ENCODE measurements at places on chromosomes 7 and 10. TPM values are rescaled to one million over a fixed set of nuclear protein-coding genes. Genes with fewer than 3 reads are reported as not detected.

The WNT8B gene
- 0.14 TPM for total RNA-seq

The GPR85 gene
- total RNA-seq, result 0.28 TPM

DNA sequence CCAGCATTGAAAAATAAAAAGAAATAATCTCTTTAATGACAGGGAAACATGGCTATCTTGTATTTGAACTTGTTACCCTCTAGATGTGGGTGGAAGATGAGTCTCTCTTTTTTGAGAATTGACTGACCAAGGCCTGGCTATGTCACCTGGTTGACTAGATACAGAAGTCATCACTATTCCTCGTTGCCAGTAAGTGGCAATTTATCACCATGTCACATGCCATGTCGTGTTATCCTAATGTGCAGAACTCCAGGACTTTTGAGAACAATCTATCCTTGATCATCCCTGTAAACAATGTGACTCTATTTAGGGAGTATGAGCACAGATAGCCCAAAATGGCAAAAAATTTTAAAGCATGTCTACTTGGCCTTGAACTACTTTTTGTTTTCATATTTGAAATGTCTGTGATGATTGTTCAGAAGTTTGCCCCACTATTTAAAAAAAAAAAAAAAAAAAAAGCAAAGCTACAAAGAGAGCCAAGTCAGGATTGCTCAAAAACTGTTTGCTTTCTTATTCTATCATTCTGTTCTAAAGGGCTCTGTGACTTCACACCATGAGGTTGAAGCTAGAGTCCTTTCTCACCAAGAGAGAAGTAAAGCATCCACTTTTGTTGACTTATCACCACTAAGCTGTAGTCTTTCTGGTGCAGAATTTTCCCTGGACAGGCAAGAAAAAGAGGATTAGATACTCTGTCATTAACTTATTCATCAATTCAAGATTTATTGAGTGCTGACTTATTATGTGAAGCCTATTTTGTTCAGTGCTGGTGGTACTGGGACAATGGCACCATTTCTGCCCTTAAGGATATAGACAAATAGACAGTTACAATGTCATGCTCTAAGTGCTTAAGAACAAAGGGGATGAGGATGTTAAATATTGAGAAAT is 10.4 kb upstream of the WIPF3 start:
- H3K4me1 ChIP-seq, result no peaks in the 10 kb centered on the region
- no peak overlapping the region for H3K27ac ChIP-seq
- DNase-seq, result no peak
- H3K4me3 ChIP-seq, result no peak overlapping the region
- H3K36me3 ChIP-seq, result no peaks in the 10 kb centered on the region
- H3K27me3 ChIP-seq, result no peaks in the 10 kb centered on the region

DNA sequence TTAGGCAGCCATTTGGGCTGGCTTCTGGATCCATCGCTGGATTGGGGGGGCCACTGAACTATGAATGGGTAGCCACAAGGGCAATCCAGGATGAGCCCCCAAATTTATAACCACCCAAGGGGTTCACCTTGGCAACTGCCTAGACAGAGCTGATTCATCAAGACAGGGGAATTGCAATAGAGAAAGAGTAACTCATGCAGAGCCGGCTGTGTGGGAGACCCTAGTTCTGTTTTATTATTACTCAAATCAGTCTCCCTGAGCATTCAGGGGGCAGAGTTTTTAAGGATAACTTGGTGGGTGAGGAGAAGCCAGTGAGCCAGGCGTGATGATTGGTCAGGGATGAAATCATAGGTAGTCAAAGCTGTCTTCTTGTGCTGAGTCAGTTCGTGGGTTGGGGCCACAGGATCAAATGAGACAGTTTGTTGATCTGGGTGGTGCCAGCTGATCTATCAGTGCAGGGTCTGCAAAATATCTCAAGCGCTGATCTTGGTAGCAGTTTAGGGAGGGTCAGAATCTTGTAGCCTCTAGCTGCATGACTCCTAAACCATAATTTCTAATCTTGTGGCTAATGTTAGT is 57.9 kb downstream of the DNAJB9 start:
- DNase-seq, result no peak
- H3K4me1 ChIP-seq, result no peaks in the 10 kb centered on the region
- no peaks in the 10 kb centered on the region for H3K27me3 ChIP-seq
- no peak overlapping the region for H3K4me3 ChIP-seq
- H3K36me3 ChIP-seq, result no peaks in the 10 kb centered on the region
- no peak overlapping the region for H3K27ac ChIP-seq

DNA sequence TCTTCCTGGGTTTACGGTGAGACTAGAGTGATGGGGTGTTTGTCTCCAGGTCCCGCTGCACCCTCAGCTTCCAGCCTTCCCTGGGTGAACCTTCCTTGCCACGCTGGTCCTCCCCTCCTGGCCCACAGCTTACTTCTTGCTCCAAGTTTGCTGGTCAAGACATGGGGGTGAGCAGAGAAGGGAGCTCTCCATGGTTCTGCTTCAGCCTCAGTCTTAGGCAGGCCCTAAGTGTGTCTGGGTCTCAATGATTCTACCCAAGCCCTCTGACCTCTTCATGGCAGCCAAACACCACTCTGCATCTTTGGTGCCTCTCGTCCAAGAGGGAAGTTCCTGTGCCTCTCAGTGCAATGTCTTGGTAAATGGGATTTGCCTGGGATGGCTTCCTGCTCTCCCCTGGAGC is 356.5 kb upstream of the KLF6 start:
- H3K36me3 ChIP-seq, result no peaks in the 10 kb centered on the region
- no peaks in the 10 kb centered on the region for H3K27me3 ChIP-seq
- H3K4me3 ChIP-seq, result no peak overlapping the region
- no peak for DNase-seq
- no peaks in the 10 kb centered on the region for H3K4me1 ChIP-seq

DNA sequence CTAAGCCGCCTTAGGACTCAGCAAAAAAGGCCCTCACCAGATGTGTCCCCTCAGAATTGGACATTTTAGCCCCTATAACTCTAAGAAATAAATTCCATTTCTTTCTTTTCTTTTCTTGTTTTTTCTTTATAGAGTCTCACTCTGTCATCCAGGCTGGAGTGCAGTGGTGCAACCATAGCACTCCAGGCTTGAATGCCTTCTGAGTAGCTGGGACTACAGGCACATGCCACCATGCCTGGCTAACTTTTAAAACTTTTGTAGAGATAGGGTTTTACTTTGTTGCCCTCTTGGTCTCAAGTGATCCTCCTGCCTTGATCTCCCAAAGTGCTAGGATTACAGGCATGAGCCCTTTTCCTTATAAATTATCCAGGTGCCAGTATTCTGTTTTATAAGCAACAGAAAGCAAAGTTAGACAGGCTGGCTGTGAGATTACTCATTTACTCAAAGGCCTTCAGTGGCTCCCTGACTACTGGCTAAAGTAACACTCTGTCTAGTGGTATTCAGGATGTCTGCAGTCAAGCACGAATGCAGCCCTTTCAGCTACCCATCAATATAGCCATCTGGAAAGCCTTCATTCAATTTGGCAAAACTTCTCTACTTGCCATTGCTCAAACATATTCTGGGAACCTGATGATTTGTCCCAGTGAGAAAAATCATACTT is 128.6 kb downstream of the ICA1 start:
- no peaks in the 10 kb centered on the region for H3K27me3 ChIP-seq
- H3K27ac ChIP-seq, result no peak overlapping the region
- H3K4me3 ChIP-seq, result no peak overlapping the region
- H3K4me1 ChIP-seq, result no peaks in the 10 kb centered on the region
- DNase-seq, result no peak

The FAM25G gene
- not detected for total RNA-seq

The SPDYE8 gene
- not detected for total RNA-seq

DNA sequence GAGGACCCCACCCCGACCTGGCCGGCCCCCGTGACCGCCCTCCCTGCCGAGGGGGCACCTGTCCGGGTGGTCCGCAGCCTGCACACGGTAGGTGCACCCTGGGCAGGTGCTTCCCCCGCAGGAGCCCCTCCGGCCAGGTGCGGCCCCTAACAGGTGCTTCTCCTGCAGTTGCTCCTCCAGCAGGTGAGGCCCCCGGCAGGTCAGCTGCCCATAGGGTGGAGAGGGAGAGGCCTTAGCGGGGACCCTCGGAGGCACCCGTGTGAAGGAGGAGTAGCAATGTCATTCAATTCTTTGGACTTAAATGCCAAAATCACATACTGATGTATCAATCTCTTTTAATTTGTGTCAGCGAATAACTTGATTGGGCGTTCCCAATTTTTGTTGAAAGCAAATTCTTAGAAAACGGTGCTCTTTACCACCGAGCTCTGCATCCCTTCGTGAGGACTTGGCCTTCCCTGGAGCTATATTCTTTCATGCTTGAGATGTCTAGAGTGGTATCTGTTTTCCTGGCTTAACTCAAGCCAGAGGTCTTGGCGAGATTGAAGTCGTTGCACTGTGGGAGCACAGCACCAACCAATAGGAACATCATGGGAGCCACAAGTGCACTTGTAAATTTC is 738 bp upstream of the NCAPG2 start:
- no peaks in the 10 kb centered on the region for H3K4me1 ChIP-seq
- no peaks in the 10 kb centered on the region for H3K36me3 ChIP-seq
- DNase-seq, result no peak
- peak overlapping the region; percentile 87 for H3K4me3 ChIP-seq

The SMKR1 gene
- total RNA-seq, result 0.79 TPM

The TRPV5 gene
- total RNA-seq, result not detected

- H3K4me1 ChIP-seq, result no peaks in the 10 kb centered on the region
- no peaks in the 10 kb centered on the region for H3K27me3 ChIP-seq
- no peak overlapping the region for H3K4me3 ChIP-seq
- no peaks in the 10 kb centered on the region for H3K36me3 ChIP-seq
Observed at GRCh38 chr10:117950408-117950807, 96.3 kb downstream of the RAB11FIP2 start.

The ECHDC3 gene
- 19.6 TPM for total RNA-seq

DNA sequence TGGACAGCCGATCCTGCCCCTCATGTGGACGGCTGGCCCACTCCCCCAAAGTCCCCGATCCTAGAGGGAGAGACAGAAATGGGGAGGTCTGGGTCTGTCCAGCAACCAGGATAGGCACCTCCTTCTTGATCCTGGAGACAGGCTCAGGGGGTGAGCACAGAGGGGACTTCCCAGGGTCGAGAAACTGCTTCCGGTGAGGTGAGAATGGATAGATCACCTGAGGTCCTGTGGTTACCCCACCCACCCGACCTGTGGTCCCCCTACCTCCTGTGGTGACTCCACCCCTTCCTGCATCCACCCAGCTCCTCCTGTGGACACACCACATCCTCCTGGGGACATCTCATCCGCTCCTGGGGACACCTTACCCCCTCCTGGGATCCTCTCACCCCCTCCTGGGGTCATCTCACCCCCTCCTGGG is 27.4 kb upstream of the RASGEF1A start:
- H3K27ac ChIP-seq, result no peak overlapping the region
- no peaks in the 10 kb centered on the region for H3K4me1 ChIP-seq

GRCh38 chr10:3948843-3949242 is 163.8 kb upstream of the KLF6 start:
- H3K36me3 ChIP-seq, result no peaks in the 10 kb centered on the region
- DNase-seq, result no peak
- H3K27me3 ChIP-seq, result no peaks in the 10 kb centered on the region
- H3K27ac ChIP-seq, result no peak overlapping the region
- no peak overlapping the region for H3K4me3 ChIP-seq
- no peaks in the 10 kb centered on the region for H3K4me1 ChIP-seq

GRCh38 chr10:47456794-47457527 is 27.0 kb downstream of the ANXA8 start:
- H3K36me3 ChIP-seq, result no peaks in the 10 kb centered on the region
- H3K4me1 ChIP-seq, result no peaks in the 10 kb centered on the region
- H3K4me3 ChIP-seq, result no peak overlapping the region
- H3K27ac ChIP-seq, result no peak overlapping the region
- no peak for DNase-seq

DNA sequence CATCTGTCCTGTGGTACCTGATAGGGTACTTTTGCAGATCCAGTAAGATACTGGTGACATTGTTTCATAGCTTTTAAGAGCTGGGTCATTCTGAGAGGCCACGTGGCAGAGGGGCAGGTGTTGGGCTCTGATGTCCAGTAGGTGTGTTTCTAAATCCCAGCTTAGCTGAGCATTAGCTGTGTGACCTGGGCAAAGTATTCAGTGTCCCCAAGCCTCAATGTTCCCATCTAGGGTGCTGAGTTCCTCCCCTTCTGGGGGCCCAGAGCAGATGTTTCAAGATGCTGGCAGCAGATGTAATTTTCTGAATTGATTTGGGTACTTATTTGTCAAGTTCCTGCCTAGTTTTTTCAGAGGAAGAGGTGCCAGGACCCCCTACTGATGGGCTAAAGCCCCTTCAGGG is 52.9 kb downstream of the NEURL1 start:
- no peaks in the 10 kb centered on the region for H3K27me3 ChIP-seq
- H3K36me3 ChIP-seq, result no peaks in the 10 kb centered on the region

- DNase-seq, result no peak
- no peak overlapping the region for H3K27ac ChIP-seq
- no peaks in the 10 kb centered on the region for H3K27me3 ChIP-seq
Observed at GRCh38 chr10:78531088-78531487, 497.4 kb downstream of the RPS24 start.
